Stimulated activated CD4-positive, alpha-beta T cell treated with anti-CD3 and anti-CD28 coated beads, Interleukin-1b, Interleukin-23, amount 100 ng/mL, for 1 hour (primary cell): ENCODE measurements at places on chromosomes 6 and 20.

GRCh38 chr6:113630738-113631535 is 226.2 kb upstream of the MARCKS start:
- no peak for DNase-seq

GRCh38 chr20:62583424-62583920 is 58.8 kb upstream of the SLCO4A1 start:
- DNase-seq = no peak

GRCh38 chr20:6708010-6708409 is 59.5 kb upstream of the BMP2 start:
- no peak for DNase-seq

DNA sequence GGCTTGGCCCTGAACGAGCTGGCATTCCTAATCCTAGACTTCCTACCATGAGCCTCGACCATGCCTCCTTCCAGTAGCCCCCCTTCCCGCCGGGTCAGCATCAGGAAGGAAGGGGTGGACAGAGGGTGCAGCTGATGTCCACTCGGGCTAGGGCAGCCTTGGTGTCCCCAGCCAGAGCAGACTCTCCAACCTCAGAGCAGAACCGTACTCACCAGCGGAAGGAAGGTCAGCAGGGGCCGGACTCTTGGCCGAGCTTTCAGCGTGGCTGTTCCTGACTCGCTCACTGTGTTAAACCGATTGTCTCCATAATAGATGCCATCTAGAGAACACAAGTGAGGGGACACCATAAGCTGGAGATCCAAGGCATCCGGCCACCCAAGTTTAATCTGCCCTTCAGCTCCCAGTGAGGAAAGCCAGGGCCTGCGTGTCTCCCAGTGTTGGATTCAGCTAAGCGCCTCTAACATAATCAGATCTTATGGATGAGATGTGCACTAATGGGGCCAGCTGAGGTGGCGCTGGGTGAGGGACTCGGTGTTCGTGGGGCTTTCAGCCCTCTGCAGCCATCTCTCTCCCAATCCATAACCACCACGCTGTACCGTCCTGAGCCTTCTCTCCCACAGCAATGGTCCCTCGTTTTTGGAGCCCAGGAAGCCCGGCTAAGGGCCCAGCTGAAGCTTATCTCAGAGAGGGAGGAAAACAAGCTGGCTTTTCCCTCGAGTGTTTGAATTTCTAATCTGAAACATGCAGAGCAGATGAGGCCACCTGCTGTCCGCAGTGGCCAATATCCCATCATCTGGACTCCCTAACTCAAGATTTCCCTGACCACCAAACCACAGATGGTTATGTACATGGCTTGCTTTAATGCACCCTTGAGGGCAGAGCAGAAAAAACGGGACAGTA is 13.7 kb downstream of the C6orf132 start:
- no peak for DNase-seq

- DNase-seq = no peak
These were observed 120.1 kb downstream of the JPH2 start for GRCh38 chr20:44066645-44067606.

DNA sequence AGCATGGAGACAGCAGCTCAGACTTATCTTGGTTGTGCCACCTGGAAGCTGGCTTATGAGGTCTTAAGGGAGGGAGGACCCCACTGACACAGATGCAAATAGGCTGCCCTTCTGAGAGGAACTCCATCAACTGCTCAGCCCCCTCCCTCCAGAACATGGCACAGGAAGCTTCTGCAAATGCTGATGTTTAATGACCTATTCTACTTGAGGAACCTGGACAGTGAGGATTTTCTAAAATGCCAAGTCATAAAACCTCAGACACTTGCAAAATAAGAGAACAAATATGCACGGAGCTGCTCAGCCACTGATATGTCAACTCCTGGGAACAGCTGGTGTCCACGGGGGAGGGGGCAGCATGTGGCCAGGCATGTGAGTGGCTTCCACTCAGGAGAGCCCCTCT is 3.5 kb downstream of the CST9 start:
- no peak for DNase-seq

DNA sequence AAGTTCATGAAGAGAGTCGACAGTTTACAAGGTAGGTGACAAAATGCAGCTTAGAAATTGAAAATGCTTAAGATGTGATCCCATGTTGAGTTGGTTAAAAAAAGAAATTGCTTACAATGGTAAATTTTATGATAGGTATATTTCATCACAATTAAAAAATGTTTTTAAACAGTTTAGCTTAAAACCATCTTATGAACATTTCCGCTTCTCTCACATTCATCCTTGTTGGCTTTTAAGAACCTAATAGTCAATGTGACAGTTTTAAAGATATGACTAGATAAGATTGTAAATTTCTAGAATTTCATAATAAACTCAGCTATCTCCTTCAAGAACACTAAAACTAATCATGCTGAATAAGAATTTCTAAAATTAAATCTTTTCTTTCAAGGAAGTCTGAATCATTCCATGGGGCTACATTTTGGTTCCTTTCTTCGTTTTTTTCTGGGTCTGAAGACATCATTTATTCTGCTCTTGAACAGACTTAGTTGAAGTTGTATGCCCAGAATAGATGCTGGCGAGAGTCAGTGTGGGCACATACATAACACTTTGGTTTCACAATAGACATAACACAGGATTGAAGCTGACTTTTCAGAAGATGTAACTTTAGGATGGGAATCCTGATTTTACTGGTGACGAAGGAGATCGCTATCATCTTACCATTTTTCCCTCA is 35.9 kb upstream of the LTV1 start:
- no peak for DNase-seq

DNA sequence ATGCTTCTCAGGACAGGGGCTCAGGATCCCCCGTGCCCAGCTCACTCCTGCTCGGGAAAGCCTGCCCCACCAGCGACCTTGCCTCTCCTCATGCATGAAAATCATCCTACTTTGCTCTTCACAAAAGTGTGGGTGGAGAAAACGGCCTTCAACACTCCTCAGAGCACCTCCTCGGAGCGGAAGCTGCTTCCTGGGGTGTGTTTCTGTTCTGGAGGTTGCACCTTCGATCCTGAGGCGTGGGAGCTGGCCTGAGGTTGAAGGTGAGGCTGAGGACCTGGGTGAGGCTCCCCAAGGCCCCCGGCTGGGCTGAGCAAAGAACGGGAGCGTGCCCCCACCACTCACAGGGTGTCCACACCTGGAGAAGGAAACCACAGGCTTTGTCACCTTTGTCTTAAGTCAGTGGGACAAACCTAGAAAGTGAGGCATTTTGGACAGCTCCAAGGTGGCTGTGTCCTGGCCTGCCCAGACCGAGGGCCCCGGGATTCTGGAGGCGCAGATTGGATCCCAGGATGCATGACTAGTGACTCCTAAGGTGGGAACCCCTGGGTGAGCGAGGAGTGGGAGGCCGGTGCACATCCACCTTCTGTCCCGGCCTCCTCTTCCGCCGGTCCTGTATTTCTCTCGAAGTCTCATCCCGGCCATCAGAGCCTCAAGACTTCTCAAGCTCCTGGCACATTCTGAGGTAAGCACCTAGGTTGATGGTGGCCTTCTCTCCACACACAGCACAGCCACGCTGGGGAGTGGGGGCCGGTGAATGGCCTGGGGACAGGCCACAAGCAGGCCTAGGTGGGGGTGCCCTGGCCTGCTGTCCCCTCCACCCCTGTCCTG is 104.7 kb downstream of the TMEM242 start:
- DNase-seq = no peak

- DNase-seq = no peak
These were observed 8.9 kb downstream of the TGIF2 start for GRCh38 chr20:36582322-36582721.

DNA sequence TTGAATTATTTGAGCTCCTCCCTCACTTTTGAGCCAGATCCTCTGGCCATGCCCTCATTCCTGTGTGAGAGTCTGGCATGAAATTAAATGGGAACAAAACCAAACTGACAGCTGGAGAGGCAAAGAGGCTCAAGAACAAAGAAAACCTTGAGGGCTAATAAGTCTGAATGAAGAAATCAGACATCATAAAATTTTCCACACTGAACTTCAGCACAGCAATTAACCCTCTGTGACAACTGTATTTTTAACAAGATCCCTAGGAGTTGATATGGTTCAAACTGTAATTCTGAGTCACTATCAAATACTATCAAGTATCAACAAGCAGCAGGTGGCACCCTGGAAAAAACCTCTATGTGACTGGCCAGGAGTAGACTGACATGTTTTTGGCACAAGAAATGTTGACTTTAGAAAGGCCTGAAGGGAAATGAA is 109.4 kb upstream of the EMILIN3 start:
- DNase-seq = no peak

DNA sequence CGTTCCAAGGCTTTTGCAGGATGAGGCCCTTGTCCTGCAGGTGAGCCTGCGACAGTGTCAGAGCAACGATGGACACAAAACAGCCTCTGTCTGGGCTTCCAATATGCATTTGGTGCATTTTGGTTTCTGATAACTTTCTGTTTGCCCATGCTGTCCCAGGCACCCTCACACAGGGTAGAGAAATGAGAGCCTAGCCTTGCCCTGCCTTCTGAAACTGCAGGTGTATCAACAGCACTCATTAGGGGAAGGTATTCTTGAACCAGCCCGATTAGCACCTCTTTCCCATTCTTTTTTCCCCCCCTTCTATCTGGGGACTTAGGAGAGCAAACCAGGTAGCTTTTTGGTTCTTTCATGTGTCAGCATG is 30.3 kb downstream of the CHMP4B start:
- no peak for DNase-seq

- no peak for DNase-seq
These were observed 29.7 kb upstream of the TBXT start for GRCh38 chr6:166197361-166197760.

DNA sequence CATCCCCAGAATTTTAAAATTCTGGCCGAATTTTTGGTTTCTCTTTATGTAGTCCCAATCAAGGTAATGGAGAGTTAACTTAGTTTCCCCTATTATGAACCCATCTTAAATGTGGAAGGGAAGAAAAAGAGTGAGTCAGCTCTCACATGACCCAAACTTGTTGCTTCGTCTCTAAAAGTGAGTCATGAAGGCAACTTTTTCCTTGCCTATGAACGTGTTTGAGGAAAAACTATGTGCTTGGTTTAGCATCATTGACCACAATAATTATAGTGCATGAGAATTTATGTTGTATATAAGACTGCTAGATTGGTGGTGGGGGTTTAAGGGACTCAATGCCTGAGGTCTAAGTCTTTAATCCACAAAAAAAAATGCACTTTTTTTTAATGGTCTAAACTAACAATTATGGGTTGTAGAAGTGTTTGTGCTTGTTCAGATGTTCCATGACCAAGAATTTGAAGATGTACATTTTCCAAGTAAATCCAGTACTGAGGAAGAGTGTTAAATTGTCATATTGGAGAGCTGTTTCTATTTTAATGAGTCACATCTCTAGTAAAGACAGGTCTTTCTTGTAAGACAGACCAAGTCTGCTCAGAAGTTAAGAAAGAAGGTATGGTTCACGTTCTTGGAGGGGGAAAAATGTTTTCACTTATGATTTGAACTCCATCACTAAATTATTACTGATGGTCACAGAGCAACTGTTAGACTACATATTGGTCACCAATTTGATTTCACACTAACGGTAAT is 409.9 kb upstream of the MARCKS start:
- DNase-seq = no peak

DNA sequence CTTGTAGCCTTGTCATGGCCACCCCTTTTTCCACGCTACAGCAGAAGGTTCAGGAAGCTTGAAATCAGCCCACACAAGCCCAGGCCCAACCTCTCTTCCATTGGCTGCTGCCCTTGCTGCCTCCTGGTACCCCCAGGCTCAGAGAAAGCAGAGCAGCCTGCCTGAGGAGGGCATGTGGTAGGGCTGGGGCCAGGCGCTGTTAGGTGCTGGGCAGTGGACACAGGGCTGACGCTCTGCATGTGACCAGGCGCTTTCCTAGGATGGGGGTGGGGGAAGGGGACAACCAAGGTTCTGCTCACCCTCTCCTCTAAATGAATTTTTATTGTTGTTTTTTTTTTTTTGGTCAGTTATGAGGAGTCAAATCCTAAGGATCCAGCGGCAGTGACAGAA is 36.3 kb upstream of the ID1 start:
- DNase-seq = no peak

DNA sequence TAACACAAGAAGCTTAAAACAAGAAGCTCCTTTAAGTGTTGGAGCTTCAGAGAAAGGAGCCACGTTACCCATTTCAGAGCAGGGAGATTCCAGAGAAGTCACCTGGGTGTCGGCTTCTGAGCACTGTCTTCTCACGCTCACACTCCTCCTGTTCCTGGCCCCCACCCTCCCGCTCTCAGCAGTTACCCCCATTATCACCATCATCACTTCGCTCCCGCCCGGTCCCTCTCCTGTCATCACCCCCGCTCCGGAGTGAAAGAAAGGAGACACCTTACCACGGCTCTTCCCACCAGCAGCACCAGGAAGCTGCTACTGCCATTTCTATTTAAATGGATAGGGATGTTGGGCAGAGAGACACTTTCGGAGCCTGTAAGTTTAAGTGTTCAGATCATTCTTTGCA is 123.9 kb downstream of the GMPR start:
- no peak for DNase-seq

DNA sequence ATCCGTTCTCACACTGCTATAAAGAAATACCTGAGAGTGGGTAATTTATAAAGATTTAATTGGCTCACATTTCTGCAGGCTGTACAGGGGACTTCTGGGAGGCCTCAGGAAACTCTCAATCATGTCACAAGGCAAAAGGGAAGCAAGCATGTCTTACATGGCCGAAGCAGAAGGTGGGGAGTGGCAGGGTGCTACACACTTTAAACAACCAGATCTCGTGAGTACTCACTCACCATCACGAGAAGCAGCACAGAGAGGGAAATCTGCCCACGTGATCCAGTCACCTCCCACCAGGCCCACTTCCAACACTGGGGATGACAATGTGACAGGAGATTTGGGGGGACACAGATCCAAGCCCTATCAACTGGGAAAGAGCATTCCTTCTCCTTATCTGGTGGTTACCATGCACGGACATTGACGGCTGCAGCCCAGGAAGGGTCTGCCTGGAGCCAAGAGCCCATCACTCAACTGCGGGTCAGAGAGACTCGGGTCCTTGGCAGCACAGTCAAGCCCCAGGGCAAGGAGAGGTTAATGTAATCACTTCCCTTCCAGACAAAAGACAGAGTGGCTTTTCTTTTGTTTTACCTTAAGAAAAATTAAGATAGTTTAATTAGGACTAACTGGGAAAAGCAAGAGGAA is 112.3 kb upstream of the CST7 start:
- DNase-seq = no peak

DNA sequence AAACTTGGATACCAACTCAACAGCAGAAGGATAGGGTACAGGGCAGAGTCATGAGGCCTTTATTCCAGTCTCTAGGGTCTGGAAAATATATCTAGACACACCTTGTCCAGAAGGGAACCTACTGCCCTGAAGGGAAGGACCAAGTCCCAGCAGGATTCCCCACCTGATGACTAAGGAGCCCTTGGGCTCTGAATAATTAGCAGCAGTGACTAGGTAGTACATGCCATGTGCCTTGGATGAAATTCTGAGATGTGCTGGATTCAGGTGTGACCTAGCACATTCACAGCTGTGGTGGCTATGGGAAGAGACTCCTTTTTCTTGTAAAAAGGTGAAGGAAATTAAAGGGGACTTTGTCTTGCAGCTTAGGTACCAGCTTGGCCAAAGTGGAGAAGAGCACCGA is 364.3 kb upstream of the PTCHD4 start:
- DNase-seq = no peak
